ENCODE measurements at places on chromosomes 4 and X.

DNA sequence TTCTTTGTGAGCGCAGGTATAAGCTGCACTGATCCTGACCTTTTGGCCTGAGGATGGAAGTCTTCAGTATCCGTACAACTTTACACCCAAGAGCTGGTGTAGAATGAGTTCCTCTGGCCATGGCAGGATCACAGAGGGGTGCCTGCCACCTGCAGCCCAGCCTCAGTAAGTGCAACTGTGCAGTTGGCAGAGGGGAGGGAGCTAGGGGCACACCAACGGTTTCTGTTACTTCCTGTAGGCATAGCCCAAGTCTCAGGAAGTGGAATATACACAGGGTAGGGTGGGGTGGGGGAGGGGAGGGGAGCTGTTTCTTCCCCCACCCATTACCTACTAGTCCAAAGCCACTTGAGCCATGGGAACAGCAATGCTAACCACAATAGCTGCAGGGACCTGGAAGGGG lies 85.4 kb upstream of the GBA3 start:
- H3K27me3 ChIP-seq = no peaks in the 10 kb centered on the region
- H3K4me3 ChIP-seq = no peak overlapping the region
- no peaks in the 10 kb centered on the region for H3K36me3 ChIP-seq
- no peak for DNase-seq

- H3K4me1 ChIP-seq = no peaks in the 10 kb centered on the region
- no peak overlapping the region for H3K27ac ChIP-seq
- no peaks in the 10 kb centered on the region for H3K27me3 ChIP-seq
- H3K4me3 ChIP-seq = no peak overlapping the region
Observed at GRCh38 chr4:72582853-72583252, 13.8 kb upstream of the ADAMTS3 start.

DNA sequence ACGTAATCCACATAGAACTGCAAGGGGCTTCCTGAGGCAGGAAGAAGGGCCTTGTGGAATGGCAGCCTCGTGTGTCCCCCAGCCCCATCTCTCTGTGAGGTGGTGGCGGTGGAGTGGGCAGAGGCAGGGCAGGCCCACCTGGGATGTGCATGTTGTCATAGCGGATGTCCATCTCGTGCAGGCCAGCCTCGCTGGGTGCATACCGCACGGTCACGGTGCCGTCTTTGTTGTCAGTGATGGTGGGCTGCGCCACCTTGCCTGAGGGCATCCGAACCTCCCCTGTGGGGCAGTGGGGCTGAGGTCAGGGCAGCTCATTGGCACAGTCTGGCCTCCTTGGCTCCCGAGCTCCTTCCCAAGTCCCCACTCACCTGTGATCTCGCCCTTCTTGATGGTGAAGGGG lies 20.4 kb downstream of the FLNA start:
- no peak overlapping the region for H3K27ac ChIP-seq
- H3K27me3 ChIP-seq = no peaks in the 10 kb centered on the region
- DNase-seq = no peak
- H3K4me1 ChIP-seq = no peaks in the 10 kb centered on the region
- H3K4me3 ChIP-seq = no peak overlapping the region
- H3K36me3 ChIP-seq = no peaks in the 10 kb centered on the region

GRCh38 chr4:142339053-142339452 lies 507.0 kb downstream of the INPP4B start:
- H3K4me1 ChIP-seq = no peaks in the 10 kb centered on the region
- H3K27me3 ChIP-seq = no peaks in the 10 kb centered on the region
- H3K4me3 ChIP-seq = no peak overlapping the region
- H3K27ac ChIP-seq = no peak overlapping the region
- no peak for DNase-seq

GRCh38 chr4:21367567-21367966 lies 581.0 kb downstream of the KCNIP4 start:
- no peak overlapping the region for H3K4me3 ChIP-seq
- H3K36me3 ChIP-seq = no peaks in the 10 kb centered on the region
- H3K4me1 ChIP-seq = no peaks in the 10 kb centered on the region
- no peak for DNase-seq

DNA sequence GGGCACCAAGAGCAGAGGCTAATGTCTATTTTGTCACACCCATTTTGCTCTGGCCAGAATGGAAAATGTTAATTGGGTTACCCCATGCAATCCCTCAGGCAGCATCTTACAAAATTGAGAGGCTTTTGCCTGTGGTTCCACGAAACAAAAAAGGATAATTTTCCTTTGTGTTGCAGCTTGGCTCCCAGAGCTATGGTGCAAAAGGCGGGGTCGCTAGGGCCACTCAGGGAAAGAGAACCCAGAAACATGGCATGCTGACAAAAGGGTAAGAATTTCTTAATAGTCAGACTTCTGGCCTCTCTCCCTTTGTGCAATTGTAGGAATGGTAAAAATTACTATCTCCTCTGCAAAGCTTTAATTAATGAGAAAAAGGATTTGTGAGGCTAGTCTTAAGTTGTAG lies 119.6 kb upstream of the BANK1 start:
- DNase-seq = no peak
- H3K36me3 ChIP-seq = no peaks in the 10 kb centered on the region
- H3K4me3 ChIP-seq = no peak overlapping the region
- H3K4me1 ChIP-seq = no peaks in the 10 kb centered on the region

All from aorta (tissue), 5 donors.